Gastrocnemius medialis (tissue), 4 donors: ENCODE measurements at places on chromosomes 7 and 10.

- DNase-seq: peak; percentile 45
Observed at GRCh38 chr7:70614237-70615045, 517.5 kb upstream of the GALNT17 start.

DNA sequence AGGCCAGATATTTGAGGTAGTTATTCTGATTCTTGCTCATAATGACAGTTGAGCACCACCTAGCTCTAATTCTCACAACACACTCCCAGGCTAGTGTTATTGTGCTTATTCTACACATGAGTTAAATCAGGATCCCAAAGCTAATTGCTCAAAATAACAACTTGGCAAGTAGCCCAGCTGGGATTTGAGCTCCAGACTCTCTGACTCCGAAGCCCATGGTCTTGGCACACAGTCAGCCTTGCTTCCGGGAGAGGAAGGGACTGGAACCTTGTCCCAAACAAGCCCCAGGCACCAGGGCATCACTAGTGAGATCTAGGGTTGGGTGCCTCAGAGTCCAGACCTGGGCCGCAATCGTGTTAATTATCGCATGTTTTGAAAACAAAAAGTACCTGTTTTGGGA is 101.4 kb downstream of the GPAM start:
- DNase-seq: no peak

- peak; percentile 5 for DNase-seq
Observed at GRCh38 chr7:44211126-44211675, 10.4 kb downstream of the YKT6 start.

DNA sequence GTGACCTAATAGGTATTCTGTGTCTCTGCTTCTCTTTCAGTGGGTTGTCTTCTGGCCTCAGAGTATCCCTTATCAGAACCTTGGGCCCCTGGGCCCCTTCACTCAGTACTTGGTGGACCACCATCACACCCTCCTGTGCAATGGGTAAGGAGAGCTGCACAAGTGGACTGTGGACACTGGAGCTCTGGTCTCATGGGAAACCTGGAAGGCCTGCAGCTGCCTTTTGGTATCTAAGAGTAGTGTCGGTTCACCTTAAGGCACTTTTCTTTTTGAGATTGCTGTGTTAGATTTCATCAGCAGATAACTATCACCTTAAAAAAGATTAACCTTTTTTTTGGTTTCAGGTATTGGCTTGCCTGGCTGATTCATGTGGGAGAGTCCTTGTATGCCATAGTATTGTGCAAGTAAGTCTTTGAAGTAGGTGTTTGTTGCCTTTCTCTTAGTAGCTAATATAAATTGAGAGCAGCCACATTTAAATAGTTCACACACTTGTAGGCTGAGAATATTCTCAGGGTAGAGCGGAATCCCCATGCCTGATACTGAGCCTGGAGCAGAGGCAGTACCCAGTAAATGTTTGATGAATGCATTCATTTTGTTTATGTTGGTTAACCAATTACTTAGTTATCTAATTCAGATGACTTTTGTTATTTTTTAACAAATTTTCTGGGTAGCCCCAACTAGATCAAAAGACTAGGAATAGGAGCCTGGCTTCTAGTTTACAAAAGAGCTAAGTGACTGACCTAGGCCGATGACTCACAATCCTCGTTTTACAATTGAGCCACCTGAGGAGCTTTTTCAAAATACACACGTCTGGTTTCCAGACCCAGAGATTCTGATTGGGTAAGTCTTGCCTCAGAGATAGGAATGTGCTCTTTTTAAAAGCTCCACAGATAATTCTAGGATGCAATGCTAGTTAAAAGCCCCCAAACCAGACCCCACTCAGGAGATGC is 3.6 kb downstream of the TMEM254 start:
- no peak for DNase-seq

DNA sequence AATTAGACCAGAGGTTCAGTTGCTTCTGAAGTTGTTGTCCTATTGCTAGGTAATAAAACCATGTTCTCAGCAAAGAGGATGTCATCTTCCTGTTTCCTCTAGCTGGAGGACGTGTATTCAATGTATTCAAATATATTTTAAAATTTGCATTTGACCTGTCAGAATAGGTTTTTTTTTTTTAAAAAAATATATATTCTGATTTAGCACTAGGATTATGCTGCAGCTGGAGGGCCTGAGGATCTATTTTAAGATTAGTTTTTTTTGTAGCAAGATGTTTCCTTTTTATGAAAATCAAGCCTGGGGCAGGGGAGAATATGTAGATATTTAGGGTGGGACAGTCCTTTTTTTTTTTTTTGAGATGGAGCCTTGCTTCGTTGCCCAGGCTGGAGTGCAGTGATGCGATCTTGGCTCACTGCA is 337.0 kb downstream of the FRMD4A start:
- no peak for DNase-seq

GRCh38 chr7:128247640-128248194 is 6.6 kb downstream of the LEP start:
- DNase-seq: no peak

DNA sequence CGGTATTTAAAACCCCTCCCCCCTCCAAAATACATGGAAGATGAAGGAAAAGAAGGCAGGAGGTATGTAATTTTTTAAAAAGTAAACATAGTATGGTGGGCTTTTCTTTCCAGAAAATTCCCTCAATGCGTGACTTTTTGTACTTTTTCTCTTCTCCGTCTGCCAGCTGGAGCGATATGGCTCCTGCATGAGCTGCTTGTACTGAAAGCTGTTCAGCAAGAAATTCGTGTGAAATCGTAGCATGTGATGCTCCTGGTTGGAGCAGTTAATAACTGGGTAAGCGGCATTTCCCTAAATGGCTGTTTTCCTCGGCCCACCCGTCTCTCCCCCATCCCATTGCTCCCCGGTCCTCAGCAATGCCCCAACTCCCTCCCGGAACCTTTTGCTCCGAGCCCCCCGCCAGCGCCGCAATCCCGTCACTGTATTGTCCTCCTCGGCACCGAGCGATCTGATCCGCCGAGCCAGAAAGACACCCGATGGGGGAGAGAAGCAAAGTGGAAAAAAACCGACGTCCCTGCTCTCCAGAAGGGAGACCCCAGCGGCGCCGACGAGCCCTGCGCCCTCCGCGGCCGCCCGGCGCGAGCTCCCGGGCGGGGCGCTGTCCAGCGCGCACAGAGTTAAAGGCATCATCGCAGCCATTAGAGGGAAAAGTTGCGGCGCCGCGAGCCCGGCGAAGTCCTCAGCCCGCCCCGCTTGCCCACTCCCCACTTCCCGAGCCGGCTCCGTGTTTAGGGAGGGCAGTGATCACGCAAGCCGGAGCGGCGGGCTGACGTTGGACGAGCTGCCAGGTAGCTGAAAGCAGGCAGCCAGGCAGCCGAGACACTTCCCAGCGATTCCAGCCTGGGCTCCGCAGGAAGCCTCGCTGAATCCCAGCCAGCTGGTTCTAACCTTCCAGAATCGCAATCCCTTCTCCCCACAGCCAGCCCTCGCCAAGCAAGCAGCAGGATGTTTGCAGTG is at the start of gene VSTM2A:
VSTM2A (plus strand) TSS at position 707 of the 957 bp plus-strand sequence. CDS start 356 bp downstream, outside the sequence.
- no peak for DNase-seq

GRCh38 chr10:308101-308500 is 172.8 kb downstream of the ZMYND11 start:
- no peak for DNase-seq

- DNase-seq: no peak
Observed at GRCh38 chr10:12196531-12197211, 683 bp downstream of the CDC123 start.

GRCh38 chr10:88077977-88078376 is 214.6 kb downstream of the PTEN start:
- DNase-seq: no peak

- peak; percentile 50 for DNase-seq
Observed at GRCh38 chr10:73159038-73159648, 8.7 kb downstream of the ECD start.

DNA sequence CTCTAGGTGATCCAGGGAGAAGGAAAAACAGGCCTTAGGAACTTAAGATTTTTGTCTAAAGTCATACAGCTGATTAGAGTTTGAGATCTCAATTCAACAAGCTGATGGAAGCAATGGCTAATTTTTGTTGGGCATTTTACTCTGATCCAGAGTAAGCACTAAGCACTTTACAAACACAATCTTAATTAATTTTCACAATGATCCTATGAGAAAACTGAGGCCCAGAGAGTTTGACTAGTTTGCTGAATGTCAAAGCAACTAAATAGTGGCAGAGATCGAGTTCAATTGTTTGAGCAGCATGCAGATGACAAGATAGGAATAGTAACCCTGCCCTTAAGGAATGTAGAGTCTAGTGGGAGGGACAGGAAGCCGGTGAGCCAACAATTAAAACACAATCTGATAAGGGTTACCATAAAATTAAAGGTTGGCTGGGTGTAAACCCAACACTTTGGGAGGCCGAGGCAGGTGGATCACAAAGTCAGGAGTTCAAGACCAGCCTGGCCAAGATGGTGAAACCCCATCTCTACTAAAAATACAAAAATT is 13.5 kb upstream of the RPEL1 start:
- no peak for DNase-seq

DNA sequence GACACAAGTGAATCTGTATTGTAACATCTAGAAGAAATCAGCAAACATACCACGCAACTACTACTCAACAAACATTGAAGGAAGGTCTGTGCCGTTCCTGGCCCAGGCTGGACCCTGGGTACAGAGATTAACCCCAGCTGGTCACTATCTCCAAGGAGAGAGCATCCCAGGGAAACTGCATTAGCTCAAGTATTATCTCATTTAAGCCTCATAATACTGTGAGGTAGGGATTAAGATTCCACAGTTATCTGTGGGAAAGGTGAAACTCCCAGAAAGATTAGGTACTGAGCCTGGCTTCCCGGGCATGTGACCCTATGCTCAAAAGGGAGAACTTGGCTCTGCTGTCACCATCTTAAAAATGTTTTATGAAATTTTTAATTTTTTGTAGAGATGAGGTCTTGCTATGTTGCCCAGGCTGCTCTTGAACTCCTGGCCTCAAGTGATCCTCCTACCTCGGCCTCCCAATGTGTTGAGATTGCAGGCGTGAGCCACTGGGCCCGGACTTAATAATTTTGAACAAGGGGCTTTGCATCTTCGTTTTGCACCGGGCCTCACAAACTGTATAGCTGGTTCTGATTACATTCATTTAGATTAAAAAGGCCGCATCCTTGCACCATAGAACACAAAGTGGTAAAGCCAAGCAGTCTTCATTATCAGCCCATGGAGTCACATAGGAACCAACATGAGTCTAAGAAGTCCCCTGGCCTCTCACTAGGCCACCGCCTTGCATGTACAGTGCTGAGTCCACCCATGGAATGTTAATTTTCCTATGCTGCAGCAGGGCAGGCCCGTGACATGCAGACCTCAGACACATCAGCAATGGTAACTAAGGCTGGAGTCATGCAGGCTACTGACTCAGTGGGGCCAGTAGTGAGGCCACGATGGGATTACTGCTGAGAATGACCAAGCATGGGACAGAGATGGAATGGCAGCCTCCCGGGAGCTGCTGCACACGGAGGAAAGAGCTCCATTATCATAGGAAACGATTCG is 5.5 kb upstream of the CTBP2 start:
- no peak for DNase-seq

GRCh38 chr10:29394321-29394932 is 105.6 kb downstream of the LYZL1 start:
- DNase-seq: no peak

GRCh38 chr10:88791924-88792323 is 10.6 kb upstream of the LIPM start:
- no peak for DNase-seq

GRCh38 chr7:123070702-123071286 is 75.3 kb upstream of the TAS2R16 start:
- DNase-seq: no peak

GRCh38 chr7:74252893-74253292 is 1.3 kb downstream of the RFC2 start:
- peak; percentile 37 for DNase-seq

GRCh38 chr7:70893971-70894715 is 237.8 kb upstream of the GALNT17 start:
- no peak for DNase-seq

DNA sequence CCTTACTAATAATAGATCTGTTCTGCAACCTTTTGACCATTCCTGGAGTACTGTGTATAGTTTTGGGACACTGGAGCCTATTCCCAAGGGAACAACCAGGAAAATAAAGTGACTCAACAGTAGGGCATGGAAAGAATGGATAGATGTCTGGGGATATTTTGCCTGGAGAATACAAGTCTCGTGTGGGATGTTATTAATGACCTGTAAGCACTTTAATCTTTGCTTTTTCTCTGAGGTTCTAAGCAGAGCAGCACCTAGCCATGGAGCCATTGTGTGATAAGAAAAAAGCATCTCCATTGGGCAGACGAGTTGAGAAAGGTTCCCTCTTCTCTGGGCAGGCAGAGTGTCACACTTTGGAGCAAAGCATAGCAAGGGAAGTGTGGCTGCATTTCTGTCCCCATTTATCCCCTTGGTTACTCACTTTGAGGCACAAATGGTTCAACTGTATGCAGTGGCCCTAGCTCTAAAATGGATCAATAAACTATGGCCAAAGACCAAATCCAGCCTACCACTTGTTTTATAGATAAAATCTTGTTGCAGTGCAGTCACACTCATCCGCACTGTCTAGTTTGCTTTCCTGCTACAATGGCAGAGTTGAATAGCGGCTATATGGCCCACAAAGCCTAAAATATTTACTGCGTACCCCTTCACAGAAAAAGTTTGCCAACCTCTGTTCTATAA is 21.0 kb upstream of the CCDC71L start:
- DNase-seq: no peak

DNA sequence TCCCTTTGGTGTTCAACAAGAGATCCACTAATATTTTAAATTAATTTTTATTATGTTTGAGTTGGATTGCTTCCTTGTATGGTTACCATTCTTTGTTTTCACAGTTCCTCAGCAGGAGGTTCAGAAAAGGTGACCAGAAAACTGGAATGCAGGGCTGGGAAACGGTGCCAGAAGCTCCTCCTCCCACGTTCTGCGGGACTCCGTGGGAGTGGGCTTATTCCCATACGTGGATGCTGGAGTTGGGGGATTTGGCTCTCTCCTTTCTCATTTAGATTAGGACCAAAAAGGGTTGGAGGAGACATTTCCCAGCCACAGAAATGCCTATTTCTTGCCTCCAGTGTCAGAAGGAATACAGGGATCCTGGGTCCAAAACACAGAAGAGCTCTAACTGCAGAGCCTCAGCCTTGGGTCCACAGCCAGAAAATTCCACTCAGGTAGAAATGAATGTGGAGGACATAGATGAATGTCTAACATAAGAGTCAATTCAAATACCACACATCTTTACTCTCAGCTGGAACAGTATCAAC is 56.0 kb downstream of the SORBS1 start:
- DNase-seq: no peak

- no peak for DNase-seq
Observed at GRCh38 chr10:129063877-129064276, 403.2 kb upstream of the MGMT start.
